ENCODE measurements at places on chromosomes 7 and 10. TPM values are rescaled to one million over a fixed set of nuclear protein-coding genes. Genes with fewer than 3 reads are reported as not detected.

GRCh38 chr7:101160910-101161309 lies 4.5 kb downstream of the VGF start:
- peaks cover 43% of the 10 kb centered on the region for H3K4me1 ChIP-seq
- H3K27ac ChIP-seq, result no peak overlapping the region
- H3K36me3 ChIP-seq, result peaks cover 44% of the 10 kb centered on the region

- H3K27ac ChIP-seq, result no peak overlapping the region
- H3K4me1 ChIP-seq, result peaks cover 34% of the 10 kb centered on the region
- DNase-seq, result peak; percentile 61
- no peaks in the 10 kb centered on the region for H3K36me3 ChIP-seq
Measured at GRCh38 chr7:128266883-128267594, 26.0 kb downstream of the LEP start.

- no peak overlapping the region for H3K27ac ChIP-seq
- H3K27me3 ChIP-seq, result no peaks in the 10 kb centered on the region
- no peaks in the 10 kb centered on the region for H3K4me1 ChIP-seq
- no peak overlapping the region for H3K4me3 ChIP-seq
- DNase-seq, result no peak
Measured at GRCh38 chr10:90417476-90418210, 440.2 kb downstream of the HTR7 start.

Gene AVPI1
- 16.7 TPM for polyA plus RNA-seq

GRCh38 chr7:120467676-120468075 lies 194.7 kb downstream of the KCND2 start:
- H3K36me3 ChIP-seq, result no peaks in the 10 kb centered on the region
- H3K27me3 ChIP-seq, result no peaks in the 10 kb centered on the region
- DNase-seq, result no peak
- no peaks in the 10 kb centered on the region for H3K4me1 ChIP-seq

Gene CLRN3
- polyA plus RNA-seq, result 0.25 TPM

DNA sequence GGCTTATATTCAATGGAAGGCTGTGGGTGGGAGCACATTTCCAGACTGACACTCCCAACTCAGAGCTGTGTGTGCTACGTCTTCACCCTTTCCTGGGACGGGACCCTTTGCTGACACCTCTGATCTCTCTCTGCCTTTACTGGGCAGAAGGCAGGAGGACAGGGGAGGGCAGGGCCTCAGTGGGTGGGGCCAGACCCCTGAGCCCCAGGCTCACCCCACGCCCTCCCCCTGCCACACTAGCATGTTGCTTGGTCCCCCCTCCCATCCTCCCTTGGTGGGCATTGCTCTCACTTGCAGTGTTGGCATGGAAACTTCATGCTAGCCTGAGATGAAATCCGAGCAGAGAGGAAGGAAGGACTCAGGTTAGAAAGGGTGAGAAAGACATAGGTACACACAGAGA lies 18.4 kb downstream of the TMEM273 start:
- no peaks in the 10 kb centered on the region for H3K4me1 ChIP-seq
- no peak overlapping the region for H3K27ac ChIP-seq
- H3K4me3 ChIP-seq, result no peak overlapping the region

GRCh38 chr7:113374955-113375354 lies 256.6 kb upstream of the SMIM30 start:
- no peak overlapping the region for H3K27ac ChIP-seq
- no peaks in the 10 kb centered on the region for H3K4me1 ChIP-seq

All from stomach (tissue), 19 donors.